ENCODE measurements at places on chromosomes 3 and 15.

GRCh38 chr15:91282486-91282885 lies 182.4 kb downstream of the SV2B start:
- DNase-seq, result no peak

- DNase-seq, result no peak
These were observed 185.9 kb downstream of the GREM1 start for GRCh38 chr15:32903591-32904290.

DNA sequence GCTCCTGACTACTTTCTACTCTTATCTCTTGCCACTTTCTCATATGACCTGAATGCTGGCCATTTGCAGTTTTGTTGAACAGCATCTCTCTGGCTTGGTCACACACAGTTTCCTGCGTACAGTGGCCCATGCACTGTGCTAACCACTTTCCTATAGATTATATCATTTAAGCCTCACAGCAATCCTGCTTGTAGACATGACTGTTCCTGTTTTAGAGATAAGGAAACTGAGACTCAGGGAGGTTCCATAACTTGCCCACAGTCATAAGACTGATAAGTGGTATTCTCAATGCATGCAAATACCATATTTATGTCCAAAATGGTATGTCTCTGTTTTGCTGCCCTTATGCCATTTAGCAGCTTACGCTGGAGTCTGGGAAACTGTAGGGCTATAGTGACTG lies 229.5 kb downstream of the NR1D2 start:
- DNase-seq, result no peak

DNA sequence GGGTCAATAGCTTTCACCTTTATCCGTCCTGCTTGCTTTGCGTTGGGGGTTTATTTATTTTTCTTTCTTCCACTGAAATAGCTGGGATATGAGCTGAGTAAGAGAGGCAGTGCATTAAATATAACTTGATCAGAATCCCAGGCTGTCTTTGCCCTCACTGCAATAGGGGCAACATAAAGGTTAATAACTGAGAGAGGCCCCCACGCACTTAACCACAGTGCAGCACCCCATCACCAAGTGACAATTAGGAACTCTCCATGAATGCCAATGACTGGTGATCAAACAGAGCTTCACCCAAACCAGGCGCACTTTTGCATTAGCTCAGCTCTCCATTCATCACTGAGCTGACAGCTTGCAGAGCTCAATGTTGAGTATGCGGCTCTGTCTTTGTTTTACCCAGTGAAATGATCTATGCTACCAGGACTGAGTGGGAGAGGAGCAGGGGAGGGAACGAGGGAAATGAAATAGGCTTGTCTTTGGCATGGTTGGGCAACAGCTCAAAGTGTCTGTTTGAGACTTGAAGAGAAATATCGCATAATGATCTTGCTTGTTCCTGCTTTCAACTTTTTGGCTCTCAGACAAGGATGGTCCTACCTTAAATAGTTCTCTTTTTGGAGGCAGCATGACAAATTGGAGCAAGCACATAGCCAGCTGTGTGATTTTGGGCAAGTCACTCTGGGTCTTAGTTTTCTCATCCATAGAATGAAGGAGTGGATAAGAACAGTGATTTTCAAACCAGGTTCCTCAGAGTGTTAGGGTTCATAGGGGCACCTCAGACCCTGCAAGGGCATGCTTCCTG lies 14.5 kb upstream of the GLCE start:
- DNase-seq, result no peak

DNA sequence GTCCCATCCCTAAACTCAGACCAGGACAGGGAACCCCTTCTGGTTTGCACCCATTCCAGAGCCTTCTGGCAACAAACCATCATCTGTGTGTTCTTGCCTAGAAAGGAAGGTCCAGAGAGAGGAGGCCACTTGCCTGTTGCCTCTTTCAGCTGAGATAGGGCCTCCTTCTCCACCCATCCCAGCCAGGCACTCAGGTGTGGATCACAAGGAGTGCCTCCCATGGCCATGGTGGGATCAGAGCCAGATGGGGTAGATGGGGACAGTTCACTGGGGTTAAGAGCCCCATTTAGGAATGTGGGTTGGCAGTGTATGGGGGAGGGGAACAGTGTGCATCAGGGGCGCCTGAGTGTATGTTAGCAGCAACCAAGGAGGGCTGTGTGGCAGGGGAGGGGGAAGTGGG lies 8.9 kb upstream of the CTDSPL start:
- no peak for DNase-seq

- DNase-seq, result no peak
These were observed 10.0 kb downstream of the TIMMDC1 start for GRCh38 chr3:119508172-119508845.

GRCh38 chr3:2153053-2153452 lies 54.4 kb downstream of the CNTN4 start:
- no peak for DNase-seq

Data from ascending aorta (tissue), 2 donors.